ENCODE measurements at places on chromosomes 2 and 18.

GRCh38 chr2:240398661-240399267, 36.7 kb upstream of the GPC1 start:
- DNase-seq, result no peak

GRCh38 chr2:5036256-5036655, 655.9 kb upstream of the SOX11 start:
- DNase-seq, result no peak

GRCh38 chr2:69572641-69573040, 70.9 kb downstream of the AAK1 start:
- DNase-seq, result no peak

GRCh38 chr2:17667898-17668297, 85.7 kb downstream of the SMC6 start:
- DNase-seq, result no peak

DNA sequence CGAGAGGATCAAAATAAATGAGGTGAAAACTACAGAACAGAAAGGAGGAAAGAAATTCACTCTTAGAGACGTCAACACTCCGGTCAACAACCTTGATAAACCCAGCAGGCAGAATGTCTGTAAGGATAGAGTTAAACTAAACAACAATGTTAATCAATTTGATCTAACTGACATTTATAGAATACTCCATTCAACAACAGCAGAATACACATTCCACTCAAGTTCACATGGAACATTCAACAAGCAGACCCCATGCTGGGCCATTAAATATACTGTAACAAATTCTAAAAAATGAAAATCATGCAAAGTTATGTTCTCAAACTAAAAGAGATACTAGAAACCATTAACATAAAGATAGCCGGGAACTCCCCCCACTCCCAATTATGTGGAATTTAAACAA, 41.8 kb downstream of the FAM210A start:
- no peak for DNase-seq

DNA sequence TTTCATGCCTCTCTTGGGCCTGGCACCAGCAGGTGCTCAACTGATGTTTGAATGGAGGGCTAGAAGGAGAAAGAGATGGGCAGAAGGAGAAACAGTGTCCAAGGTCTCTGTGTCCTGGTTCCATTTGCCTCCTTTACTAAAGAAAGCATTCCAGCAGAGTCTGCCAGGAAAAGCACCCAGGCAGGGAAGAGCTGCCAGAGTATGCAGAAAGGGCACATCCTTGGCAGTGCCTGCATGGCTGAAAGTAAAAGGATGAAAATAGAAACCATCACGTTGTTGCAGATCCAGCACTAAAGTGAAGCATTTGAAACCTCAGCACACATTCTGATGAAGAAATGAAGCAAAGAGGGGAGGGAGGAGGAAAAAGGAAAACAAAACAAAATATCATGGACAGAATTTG, 142.2 kb downstream of the ESCO1 start:
- DNase-seq, result no peak

DNA sequence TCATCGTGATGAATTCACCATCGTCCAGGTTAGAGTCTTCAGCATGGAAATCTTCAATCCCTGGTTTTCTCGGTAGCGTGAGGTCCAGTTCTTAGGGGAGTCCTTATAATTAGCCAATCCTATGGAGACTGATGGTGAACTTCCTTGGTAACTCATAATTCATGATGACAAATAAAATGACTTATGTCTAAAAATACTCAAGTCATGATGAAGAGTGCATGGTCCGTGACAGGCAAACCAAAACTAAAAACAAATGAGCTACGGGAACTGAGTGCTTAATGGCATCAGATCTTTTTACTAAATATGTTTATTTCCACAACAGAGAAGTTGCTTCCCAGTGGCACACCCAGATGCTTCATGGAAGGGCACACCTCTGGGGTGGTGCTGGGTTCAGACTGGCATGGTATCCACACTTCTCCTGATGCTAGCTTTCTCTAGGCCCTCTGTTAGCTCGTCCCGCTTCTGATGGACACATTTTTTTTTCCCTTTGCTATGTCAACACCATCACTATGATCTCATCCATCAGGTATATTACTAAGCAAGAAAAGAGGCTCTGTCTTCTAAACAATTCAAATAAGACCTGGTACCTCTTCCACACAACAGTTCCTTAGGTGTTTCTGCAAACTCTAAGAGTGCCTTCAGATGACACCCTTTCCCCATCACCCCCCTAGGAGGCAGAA, 92.8 kb upstream of the NEDD4L start:
- DNase-seq, result no peak

DNA sequence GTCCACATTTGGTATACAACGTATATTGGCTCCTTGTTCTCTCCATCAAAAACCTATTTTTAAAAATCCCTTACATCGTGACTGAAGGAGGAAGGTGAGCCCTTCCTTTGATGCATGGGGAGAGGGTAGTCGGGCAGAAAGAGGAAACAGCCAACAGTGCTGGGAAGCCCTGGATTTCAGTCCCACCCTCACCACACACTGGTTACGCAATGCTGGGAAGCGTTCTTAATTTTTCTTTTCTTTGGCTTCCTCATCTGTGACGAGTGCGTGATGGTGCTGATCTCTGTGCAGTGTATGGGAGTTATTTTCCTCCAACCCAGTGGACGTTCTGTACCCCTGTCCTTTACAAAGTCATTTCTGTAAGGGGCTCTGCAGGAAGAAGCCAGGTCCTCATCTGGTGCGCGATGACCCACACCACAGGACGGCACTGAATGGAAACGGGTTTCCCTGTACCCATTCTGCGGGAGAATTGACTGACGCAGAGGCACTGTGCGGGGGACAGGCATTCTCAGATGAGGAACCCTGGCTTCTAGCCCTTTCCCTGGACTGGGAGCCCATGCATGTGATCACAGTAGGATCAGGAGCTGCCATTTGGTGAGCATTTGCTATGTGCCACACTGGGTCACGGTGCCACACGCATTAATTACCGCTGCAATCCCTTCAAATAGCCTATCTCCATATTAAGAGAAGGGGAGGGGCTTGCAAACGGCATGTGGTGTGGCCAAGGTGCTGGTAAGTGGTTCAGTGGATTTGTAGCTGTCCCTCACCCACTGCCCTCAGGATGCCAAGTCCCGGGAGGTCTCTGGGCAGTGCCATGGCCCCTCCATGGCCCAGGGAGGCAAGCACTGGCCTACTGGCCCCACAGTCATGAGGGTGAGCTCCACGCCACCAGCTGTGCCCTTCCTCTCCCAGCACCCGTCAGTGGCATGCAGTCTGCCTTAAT, 4.3 kb downstream of the COLEC11 start:
- no peak for DNase-seq

DNA sequence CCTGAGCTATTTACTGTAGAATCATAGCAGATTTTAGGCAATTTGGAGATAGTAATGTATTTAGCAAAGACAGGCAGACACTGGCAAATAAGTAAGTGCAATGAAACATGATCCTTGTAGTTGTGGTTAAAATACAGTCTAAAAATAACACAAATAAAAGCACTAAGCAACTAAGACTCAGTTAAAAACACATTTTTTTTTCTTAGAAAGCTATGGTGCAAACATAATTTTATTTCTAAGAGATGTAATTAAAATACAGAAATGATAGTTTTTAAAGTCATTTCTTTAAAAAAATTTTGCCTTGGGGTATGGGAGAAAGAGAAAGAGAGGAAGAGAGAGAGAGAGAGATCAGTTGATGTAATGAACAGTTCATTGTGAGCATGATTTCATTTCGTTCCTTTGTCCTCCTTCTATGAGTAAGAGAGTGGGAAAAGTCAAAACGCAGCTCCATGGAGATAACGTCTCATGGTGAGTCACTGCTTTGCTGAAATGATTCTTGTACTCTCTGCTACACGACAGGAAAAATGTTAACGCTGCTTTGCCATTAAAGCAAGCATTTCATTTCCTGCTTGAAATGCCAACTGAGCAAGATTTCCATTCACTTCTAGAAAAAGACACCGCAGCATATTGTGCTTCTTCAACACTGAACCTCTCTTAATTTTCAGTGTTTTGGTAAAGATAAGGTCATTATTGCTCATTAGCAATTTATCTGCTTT, 61.3 kb upstream of the PGAP1 start:
- DNase-seq, result no peak

DNA sequence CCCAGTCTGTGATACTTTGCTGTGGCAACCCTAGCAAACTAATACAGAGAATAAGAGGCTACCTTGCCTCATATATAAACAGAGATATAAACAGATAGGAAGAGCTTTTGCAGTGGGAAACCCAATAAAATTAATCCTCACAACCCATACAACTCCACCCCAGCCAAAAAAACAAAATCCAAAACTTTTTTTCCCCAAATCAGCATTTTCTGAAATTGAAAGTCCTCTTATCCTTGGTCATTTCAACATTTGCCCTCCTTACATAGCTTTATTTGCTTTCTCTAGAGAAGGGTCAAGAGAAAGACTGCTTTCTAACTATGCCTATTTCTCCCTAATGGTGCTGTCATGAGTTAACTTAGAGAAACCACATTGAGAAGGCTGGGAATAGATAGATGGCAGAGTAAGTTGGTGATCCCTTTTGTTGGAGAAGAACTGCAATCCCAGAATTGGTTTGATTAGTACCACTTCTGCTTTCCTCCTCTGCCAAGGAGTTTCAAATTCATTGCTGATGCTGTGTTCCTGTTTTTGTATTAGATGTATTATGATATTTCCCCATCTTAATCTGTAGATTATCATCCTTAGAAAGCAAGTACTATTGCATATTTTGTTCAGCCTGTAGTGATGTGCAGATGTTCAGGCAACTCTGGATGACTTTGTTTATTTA, 76.5 kb upstream of the B3GNT2 start:
- no peak for DNase-seq

- no peak for DNase-seq
Measured at GRCh38 chr18:3727274-3727673, 277.3 kb downstream of the TGIF1 start.

DNA sequence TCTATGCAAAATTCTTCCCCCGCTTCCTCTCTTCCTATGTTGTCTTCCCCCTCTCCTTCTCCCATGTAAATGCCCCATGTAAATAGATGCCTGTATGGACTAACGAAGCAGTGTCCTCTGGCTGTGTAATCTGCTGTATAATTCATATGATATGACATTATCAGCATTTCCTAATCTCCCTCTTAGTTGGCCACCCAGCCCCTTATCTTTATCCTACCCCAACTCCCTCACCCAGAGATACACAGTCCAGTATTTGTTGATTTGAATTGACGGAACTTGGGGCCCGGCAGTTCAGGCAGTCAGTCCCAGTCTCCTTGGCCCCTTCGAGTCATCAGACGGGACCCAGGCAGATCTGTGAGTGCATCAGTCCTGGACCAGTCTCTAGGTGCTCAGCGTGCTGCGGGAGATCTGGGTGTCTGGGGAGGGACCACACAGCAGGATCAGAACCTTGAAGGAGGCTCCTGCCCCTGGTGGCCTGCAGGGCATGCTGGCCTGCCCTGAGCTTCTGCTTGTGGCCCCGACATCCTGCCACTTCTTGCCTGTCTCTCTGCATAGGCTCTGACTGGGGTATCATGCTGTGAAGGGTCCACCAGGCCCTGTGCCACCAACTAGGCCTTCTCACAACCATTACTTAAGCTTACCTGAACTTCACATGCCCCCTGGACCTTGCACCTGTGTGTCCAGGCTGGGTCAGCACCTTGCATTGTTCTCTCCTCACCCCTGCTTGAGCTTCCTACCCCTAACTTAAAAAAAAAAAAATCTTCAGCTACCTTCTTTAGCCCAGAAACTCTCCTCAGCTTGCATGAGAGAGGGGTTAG, 88.1 kb upstream of the ATL2 start:
- no peak for DNase-seq

- no peak for DNase-seq
Measured at GRCh38 chr2:200590090-200590489, 4.3 kb downstream of the AOX1 start.

DNA sequence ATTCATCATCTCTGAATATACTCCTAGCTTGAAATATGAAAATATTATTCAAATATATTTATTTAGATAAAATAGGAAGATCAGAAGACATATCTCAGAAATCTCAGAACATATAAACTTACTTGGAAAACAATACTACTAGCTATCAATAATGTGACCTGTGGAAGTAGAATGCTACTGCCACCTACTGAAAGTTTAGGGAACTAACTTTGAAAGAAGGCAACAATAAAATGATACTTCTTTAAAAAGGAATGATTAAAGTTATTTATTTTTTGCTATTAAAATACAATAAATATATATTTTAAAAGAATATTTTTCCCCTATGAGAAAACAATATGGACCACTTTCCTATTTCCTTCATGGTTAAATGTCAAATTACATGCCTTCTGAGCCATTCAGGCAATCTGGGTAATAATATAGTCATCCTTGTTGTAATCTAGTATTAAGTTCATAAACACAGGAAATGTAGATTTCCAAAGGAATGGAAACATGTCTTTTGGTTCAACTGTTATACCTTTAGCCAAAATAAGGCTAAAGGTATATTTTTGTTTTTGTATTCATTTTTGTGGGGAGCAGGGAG, 26.0 kb downstream of the ACADL start:
- no peak for DNase-seq

DNA sequence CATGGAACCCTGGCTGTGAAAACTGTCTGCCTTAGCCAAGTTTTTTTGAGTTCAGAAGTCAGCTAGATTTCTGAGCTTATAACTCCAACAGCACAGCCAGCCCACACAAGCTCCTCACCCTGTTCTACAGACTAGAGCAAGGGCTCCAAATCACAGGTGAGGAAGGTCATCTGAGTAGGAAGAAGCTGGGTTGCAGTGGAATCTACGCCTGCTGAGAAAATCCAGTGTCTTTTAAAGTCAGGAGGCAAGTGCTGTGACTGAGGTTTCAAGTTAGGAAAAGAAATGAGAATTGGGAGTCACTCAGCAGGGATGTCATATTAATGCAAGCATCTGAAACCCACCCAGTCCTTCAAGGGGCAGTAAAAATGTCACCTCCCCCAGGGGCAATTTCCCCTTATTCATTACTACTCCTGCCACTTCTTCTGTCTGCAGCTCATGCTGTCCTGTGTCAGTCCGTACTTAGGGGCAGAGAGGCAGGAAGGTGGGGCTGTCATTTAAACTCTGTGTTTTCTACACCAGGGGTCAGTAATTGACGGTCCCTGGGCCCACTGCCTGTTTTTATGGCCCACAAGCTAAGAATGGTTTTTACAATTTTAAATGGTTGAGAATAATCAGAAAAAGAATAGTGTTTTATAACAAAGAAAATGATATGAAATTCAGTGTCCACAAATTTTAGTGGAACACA, 551.1 kb downstream of the BCL11A start:
- no peak for DNase-seq

GRCh38 chr2:4693266-4693665, 989.9 kb downstream of the DCDC2C start:
- DNase-seq, result no peak

GRCh38 chr2:156182132-156182531, 150.4 kb downstream of the NR4A2 start:
- DNase-seq, result no peak

- DNase-seq, result no peak
Measured at GRCh38 chr2:29024882-29025430, 43.9 kb downstream of the TOGARAM2 start.

DNA sequence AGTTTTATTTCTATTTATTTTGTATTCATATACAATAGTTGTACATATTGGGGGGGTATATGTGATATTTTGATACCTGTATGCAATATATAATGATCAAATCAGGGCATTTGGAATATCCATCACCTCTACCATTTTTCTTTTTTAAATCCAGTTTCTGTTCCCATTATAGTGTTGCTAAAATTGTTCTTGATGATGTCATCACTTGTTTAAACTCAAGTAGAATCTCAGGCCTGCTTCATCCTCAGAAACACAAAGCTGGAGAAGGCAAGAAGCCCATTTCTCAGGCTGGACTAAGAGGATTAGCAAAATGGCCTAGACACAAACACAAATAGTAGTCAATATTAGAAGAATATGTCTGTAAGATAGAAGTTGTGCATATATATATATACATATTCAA, 747.1 kb upstream of the ACVR2A start:
- DNase-seq, result no peak

- no peak for DNase-seq
Measured at GRCh38 chr2:24334245-24334633, 26.1 kb downstream of the ITSN2 start.

Measured in activated naive CD4-positive, alpha-beta T cell (primary cell).